Stimulated activated CD8-positive, alpha-beta memory T cell treated with anti-CD3 and anti-CD28 coated beads, Interleukin-7, amount 100 ng/mL, for 4 hours (primary cell): ENCODE measurements at places on chromosomes 4 and X.

DNA sequence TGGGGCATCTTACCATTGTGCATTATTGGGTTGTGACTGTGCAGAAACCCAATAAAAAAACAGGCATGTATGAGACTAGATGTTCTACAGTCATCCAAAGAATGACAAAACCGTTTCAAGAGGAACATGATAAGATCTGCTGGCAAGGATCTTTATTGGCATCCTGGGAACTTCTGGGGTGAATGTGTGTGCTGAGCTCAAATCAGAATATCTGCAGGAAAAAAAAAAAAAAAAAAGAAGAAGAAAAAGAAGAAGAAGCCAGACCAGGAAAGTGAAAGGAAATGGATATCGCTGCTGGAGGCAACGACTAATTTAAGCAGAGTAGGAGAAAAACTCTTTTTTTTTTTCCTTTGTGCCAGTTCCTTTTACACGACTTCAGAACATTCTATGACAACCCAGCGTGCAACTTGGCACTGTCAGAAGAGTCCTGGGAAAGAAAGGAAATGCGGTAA, 484.2 kb upstream of the BOD1L1 start:
- no peak for DNase-seq

- DNase-seq = no peak
Observed at GRCh38 chr4:183594823-183595222, 64.2 kb downstream of the RWDD4 start.

DNA sequence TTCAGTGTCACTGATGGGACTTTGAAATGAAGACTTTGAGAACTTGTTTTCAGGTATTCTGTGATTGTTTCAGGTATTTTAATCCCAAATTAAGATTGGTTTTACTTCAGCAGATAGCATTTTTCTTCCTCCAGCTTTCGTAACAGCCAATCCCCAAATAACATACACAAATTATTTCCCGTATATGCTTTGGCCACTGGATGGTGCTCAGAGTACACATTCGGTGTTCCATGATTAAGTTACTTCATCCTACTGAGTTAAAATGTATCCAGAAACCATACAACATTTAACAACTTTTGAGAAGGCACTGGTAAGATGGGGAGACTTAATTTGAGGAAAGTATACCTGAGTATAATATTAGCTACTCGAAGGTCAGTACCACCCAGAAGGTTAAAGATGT, 233.4 kb upstream of the FAM47A start:
- DNase-seq = no peak

DNA sequence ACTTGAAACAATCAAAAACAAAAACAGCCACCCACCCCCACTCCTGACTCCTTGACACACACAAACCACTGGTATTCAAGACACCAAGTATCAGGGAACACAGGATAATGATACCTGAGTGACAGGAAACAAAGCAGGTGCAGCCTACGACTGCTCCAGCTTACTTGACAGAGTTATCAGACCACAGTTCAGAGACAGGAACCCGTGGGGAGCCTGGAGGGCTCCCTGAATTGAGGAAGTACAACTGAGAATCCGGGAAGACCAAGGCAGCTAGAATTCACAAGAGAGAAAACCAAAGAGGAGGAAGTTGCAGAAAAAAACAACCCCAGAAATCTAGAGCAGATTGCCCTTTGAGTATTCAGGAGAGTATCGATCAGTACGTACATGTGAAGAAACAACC, 20.5 kb downstream of the COMMD8 start:
- no peak for DNase-seq

GRCh38 chr4:7513671-7514070, 78.9 kb upstream of the PSAPL1 start:
- no peak for DNase-seq

DNA sequence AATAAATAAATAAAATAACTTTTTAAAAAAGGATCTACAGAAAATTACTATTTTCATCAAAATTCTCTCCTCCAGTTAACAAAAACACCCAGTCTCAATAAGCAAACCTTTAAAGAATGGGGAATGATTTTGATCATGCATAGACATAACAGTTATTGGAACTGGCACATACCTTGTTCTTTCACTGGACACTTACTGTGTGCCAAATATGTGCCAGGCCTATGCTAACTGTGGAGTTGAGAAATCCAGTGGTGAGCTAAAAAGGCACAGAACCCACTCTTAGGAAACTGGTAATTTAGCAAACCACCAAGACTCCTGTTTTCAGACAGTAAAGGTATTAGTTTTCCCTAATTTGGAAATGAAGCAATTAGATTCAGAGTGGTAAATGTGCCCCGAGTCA, 39.1 kb downstream of the CLOCK start:
- no peak for DNase-seq

DNA sequence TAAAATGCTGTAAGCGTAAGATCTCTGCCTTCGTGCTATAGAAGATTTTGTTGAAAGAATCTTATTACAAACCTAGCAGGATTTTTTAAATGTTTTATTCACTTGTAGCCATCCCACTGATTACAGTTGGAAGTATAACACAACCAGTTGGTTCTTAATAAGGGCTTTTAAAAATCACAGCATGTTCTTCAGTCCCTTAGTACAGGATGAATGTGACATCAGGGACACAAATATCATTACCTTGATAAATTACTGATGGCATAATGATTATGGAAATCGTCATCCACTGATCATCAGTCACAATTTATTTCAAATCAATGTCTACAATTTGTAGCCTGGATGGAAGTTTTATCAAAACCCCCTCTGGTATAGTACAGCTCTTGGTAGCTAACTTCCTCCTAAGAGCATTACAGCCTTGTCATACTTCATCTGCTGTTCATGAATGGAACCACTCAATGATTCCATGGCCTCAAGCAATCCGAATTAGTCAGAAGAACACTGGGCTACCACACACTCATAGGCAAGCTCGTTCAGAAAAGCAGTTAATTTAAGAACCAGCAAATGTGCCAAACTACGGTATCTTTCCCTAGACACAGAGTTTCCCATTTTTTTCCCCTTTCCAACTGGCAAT, 389.2 kb upstream of the TENM3 start:
- no peak for DNase-seq

GRCh38 chr4:154732669-154733068, 11.1 kb upstream of the LRAT start:
- DNase-seq = no peak

DNA sequence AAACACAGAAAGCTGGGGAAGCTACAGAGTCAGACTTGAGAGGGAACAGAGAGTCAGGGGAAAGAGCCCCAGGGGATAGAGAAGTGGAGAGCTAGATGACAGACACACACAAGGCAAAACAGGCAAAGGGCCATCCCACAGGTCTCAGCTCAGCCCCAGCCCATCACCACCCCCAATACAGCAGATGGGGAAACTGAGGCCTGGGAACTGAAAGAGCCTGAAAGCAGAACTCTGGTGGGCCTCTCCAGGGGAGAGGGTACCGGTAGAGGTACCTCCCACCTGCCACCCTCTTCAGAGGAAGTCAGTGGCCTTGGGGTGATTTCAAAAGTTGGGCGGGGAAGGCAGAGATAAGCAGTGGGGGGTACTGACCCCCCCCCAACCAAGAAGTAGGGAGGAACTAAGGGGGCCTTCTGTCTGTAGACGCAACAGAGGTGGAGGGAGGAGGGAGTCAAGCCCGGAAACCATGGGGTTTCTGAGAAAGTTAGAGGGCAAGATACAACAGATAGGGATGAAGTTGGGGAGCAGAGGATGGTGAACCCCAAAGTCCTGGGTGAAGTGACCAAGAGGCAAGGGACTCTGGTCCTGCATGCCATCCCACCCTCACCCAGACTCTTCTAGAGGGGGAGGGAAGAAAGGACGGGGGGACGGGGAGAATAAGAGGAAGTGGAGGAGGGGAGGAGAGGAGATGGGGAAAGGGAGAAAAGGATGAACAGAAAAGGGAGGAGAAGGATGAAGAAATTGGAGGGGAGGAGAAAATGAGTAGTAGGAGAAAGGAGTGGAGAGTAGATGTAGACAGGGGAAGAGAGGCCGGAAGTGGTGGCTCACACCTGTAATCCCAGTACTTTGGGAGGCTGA, 3.2 kb downstream of the GATA1 start:
- no peak for DNase-seq

GRCh38 chr4:10033191-10033881, 12.0 kb upstream of the SLC2A9 start:
- no peak for DNase-seq

- no peak for DNase-seq
Observed at GRCh38 chr4:118918388-118918787, 29.7 kb downstream of the SYNPO2 start.

DNA sequence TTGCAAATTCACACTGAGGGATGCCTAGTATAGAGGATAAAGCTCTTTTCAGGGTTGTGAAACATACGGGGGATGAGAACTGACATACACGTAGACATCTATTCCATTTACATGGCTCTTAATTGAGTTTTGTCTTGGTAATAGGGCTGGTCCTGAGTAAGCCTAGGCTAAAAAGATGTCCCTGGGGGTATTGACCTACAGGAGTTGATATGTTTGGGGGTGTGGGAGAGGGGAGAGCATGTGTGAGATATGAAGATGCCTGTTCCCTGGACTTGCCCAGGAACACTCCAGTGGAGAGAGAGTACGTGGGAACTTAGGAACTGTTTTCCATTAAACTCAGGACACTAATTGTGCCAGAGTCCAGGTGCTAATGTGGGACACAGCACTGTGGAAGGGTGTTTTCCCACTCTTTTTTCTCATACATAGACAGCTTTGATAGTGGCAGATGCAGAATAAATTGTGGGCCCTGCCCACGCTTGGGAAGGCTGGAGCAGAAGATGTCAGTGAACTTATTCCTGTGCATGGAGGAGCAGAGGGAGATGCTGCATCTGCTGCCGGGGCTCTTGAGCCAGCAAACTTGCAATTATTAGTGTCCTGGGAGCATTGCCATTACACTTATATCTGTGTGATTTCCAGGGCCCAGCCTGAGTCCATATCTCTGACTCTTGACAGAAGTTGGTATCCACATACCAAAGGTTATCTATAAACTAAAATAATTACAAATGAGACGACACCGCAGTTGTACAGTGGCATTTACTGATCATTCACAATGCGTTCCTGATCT, 20.7 kb downstream of the SYNPO2 start:
- DNase-seq = no peak

- no peak for DNase-seq
Observed at GRCh38 chr4:119525005-119525749, 103.4 kb downstream of the PDE5A start.

DNA sequence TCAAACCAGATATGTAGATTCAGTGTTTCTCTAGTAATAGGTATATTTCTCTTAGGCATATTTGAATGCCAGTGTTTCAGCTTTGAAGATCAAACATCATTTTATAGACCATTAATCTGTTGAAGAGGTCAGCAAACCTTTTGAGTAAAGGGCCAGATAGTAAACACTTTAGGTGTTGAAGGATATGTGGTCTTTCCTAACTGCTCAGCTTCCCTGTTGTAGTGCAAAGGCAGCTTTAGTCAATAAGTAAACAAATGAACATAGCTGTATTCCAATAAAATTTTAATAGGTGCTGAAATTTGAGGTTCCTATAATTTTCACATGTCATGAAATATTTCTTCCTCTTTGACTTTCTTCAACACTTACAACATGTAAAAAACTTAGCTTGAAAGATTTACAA, 201.6 kb downstream of the ADGRL3 start:
- DNase-seq = no peak

DNA sequence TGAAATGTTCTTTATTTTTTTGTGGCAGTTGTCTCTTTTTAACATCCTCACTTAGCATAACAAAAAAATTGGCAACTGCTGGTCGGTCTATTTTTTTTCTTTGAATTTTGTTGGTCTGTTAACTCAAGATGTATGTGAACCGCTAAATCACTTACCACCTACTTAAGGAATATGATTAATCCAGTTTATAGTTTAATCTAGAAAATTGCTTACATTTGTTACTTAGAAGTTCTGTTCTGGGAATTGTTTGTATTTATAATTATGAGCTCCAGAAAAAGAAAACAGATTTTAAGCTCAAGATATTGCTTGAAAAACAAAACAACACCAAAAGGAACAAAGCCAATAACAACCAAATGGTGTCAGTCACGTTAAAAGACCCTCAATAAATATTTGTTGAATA, 66.1 kb upstream of the KLHL13 start:
- no peak for DNase-seq

- DNase-seq = no peak
Observed at GRCh38 chrX:113726466-113726865, 857.4 kb upstream of the HTR2C start.

GRCh38 chr4:176303938-176304337, 15.8 kb upstream of the SPCS3 start:
- DNase-seq = no peak
